ENCODE measurements at places on chromosomes 1 and 21.

DNA sequence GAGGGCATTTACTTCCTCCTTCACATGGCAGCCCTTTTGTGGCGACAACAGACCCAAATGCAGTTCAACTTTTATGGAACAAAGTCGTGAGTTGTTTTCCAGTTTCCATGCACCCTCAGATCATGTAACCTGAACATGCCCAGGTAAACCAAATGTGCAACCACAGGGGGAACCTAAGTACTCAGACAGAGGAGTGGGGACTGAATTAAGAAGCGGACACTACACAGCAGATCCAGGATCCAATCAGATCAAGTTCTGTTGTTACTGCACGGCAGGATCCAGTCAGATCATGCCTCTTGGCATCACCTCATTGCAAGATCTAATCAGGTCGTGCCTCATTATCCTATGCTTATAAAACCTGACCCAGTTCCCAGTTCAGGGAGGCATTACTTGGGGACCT is 115.7 kb downstream of the MATN1 start:
- no peak for DNase-seq

GRCh38 chr1:219090607-219091006 is 83.1 kb upstream of the LYPLAL1 start:
- DNase-seq, result peak; percentile 49

DNA sequence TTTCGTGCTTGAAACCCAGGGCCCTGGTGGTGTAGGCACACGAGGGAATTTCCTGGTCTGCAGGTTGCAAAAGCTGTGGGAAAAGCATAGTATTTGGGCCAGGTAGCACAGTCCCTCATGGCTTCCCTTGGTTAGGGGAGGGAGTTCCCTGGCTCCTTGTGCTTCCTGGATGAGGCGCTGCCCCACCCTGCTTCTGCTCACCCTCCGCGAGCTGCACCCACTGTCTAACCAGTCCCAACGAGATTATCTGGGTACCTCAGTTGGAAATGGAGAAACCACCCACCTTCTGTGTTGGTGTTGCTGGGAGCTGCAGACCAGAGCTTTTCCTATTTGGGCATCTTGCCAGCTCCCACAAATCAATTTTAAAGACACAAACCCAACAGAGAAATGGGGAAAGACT is 183.0 kb downstream of the PHTF1 start:
- DNase-seq, result no peak

DNA sequence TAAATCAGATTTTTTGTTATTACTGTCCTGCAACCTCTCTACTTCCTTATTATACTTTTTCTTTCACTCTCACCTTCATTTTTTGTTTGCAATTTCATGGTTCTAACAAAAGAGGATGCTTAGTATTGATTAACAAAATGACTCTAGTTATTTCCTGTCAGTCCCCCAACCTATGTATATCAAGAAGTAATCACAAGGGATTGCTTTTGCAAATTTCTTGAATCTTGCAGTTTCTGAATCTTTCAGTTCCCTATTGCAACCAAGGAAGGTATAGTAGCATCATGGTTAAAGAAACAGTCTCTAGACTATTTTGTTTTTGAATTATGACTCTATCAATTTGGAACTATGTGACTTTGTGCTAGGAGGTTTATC is 446.9 kb downstream of the NEGR1 start:
- DNase-seq, result no peak

DNA sequence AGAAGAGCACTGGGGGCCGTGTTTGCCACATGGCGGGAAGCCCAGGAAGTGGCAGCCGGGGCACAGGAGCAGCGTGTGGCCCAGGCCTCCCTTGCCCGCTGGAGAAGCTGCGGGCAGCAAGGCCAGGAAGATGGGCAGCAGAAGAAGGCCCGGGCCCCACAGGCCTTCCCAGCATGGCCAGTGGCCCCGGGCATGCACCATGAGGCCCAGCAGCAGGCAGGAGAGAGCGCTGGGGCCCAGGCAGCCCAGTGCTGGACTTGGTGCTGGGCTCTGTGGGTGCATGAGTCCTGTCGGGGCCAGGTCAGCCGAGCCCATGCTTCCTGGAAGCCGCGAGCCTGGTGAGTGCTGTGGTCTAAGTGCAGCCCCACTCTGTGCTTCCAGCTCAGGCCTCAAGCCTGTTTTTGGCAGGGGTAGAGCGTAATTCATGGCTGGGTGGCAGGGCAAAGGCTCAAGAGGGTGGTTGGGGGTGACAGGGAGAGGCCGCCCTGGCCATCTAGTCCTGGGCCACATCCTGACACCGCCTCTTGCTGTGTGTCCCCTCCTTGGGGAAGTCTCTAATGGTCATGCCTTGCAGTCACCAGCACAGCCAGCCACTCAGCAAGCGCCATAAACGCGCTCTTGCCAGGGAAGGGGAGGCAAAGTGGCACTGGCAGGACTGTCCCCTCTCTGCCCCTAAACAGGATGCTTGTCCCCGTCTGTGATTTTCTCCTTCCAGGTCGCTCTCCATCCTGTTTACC is 21.3 kb downstream of the MTHFR start:
- DNase-seq, result no peak

GRCh38 chr21:32377506-32377905 is 15.3 kb downstream of the URB1 start:
- DNase-seq, result no peak

- no peak for DNase-seq
Observed at GRCh38 chr1:66434096-66434495, 99.9 kb upstream of the SGIP1 start.

GRCh38 chr1:11289064-11289463 is 16.1 kb downstream of the UBIAD1 start:
- DNase-seq, result no peak

DNA sequence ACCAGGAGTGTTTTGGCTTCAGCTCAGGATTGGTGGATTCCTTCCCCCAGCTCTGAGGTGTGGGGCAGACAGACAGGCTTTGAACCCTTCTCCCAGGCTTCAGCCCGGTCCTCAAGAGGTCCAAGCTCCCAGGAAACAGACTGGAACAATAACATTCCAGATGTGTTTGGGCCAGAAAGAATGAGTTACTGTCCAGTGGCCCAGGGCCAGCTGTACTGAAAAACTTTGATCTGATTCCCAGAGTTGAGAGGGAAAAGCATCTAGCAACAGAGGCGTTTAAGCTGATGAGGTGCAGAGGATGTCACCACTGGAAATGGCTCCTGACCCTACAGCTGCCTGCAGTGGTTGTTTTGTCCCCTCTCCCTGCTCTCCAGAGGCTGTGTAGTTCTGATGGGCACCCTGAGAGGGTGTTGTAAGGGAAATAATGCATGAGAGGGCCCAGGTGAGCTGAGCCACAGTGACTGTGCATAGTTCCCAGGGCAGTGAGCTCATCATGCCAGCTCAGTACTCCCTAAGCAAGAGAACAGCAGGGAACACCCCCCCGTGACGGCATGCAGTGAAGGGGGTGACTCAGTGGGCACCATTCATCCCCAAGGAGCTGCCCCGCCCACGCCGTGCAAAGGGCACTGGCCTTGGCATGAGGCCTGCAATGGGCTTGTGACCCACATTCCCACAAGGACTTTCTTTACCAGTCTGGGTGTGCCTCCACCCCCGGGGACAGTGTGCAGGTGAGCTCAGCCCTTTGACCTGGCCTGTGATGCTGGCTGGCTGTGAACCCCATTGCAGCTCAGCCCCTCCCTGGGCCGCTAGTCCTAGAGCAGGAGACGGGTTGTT is 13.8 kb upstream of the SFN start:
- no peak for DNase-seq

DNA sequence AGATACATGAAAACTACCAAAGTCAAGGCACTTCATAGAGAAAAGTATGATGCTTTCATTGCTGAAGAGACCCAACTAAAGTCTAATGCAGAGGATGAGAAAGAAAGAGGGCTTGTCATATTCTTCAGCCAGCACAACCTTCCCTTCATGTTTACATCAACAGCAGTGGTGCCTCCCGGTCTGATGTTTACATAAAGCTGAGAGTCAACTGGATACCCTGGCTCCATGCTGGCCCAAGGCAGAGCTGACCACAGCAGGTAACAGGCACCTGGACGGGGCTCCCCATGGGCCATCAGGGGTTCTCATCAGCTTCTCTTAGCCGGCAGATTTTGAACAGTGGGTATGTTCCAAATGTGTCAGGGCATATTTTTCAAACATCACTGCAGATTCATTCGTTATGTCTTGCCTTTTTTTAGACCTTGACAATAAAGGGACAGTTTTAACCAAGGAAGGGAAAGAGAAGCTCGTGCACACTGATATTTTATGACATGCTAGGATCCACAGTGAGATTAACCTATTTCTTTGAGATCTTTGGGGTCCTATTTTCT is 117.1 kb downstream of the NRIP1 start:
- no peak for DNase-seq

- DNase-seq, result no peak
Observed at GRCh38 chr1:9767964-9768668, 55.6 kb downstream of the CLSTN1 start.

- no peak for DNase-seq
Observed at GRCh38 chr1:112878321-112878720, 77.7 kb downstream of the SLC16A1 start.

DNA sequence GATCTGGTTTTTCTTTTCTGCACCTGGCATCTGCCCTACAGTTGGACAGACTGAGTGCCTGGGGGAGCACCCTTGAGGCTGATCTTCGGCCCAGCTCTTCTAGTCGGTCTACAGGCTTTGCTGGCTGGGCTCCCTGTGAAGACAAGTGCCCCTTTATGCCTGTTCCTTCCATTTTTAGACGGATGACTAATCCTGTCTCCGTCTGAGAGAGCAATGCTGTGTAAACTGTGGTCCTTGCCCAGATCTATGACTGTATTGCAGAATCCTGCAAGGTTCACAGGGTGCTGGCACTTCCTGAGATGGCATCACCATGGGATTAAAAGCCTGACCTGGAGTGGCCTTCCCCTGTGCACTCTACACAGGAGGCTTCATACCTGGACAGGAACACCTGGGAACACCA is 47.6 kb upstream of the SAMD13 start:
- DNase-seq, result no peak

GRCh38 chr1:70459496-70460225 is 48.6 kb downstream of the CTH start:
- peak; percentile 47 for DNase-seq

DNA sequence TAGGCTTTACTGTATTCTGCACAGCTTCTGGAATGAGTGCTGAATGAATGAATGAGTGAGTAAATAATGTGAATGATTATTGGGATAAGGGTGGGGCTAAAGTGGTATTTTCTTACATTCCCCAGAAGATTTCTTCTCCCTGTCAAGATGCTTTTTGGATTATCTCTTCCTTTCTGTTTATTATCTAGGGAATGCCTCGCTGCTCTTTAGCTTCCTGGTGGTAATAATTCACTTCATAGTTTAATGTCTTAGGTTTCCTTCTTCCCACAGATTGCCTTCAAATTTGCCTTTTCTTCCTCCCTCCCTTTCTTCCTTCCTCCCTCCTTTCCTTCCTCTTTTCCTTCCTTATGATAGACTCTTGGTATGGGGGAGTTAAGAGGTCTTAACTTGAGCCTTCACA is 24.0 kb downstream of the DDR2 start:
- DNase-seq, result no peak

- no peak for DNase-seq
Observed at GRCh38 chr1:226461087-226461486, 53.2 kb upstream of the PARP1 start.

- no peak for DNase-seq
Observed at GRCh38 chr1:204802401-204803175, 68.1 kb upstream of the NFASC start.

GRCh38 chr1:205983925-205984725 is 19.1 kb downstream of the RAB7B start:
- peak; percentile 81 for DNase-seq

GRCh38 chr1:156928043-156928602 is 7.7 kb downstream of the LRRC71 start:
- DNase-seq, result no peak

DNA sequence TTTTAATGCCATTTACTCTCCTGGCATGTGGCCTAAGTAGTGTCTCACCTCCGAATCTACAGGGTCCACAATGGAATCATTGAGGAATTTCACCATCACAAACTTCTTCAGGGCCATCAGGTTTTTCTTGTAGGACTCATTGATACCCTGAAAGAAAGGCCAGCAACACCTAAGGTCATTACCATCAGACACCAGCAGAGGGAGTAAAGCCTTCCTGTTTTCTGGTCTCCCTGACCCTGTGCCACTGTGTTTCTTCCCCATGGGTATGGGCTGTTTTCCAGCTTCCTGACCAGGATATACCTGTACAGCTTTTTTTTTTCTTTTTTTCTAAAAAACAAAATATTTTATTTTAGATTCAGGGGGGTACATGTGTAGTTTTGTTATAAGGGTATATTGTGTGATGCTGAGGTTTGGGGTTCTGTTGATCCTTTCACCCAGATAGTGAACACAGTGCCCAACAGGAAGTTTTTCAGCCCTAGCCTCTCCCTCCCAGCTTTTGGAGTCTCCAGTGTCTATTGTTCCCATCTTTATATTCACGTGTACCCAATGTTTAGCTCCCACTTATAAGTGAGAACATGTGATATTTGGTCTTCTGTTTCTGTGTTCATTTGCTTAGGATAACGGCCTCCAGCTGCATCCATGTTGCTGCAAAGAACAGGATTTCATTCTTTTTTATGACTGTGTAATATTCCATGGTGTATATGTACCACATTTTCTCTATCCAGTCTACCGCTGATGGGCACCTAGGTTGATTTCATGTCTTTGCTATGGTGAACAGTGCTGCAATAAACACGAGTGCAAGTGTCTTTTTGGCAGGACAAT is 18.3 kb downstream of the PPT1 start:
- peak; percentile 87 for DNase-seq

GRCh38 chr1:156933136-156933535 is 12.7 kb downstream of the LRRC71 start:
- DNase-seq, result no peak

- DNase-seq, result peak; percentile 89
Observed at GRCh38 chr1:151196292-151196800, 2.0 kb upstream of the PIP5K1A start.

- DNase-seq, result no peak
Observed at GRCh38 chr1:161421456-161421855, 53.8 kb upstream of the CFAP126 start.

DNA sequence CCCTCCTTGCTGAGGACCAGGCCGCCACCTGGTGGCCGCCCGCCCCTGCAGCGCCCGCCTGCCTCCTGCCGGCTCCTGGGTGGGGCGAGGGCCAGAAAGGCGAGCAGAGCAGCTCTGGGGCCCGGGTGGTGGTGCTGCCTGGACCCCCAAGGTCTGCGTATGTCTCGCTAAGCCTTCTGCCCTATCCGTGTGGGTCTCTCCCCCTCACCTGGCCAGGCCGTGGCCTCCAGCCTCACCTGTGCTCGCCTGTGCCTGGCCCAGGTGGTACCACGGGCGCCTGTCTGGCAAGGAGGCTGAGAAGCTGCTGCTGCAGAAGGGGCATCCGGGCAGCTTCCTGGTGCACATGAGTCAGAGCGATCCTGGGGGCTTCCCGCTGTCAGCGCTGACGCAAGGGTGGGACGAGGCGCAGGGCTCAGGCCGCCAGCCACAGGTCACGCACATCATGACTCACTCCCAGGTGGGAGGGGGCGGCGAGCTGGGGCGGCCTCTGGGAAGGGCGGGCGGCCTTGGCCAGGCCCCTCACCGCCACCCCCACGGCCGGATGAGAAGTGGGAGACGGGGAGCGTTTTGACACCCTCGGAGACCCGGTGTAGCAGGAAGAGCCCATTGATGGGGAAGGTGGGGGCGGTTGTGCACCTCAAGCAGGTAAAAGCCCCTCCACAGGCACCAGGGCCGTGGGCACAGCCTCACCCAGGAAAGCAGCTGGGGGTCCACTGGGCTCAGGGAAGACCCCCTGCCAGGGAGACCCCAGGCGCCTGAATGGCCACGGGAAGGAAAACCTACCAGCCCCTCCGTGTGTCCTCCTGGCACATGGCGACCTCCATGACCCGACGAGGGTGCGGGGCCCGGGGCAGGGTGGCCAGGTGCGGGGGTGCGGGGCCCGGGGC is 9.9 kb downstream of the RNF223 start:
- peak; percentile 72 for DNase-seq

GRCh38 chr1:230867903-230868735 is at the start of gene C1orf198:
TSS of gene C1orf198 (minus strand) at chr1:230868521. CDS start at chr1:230868512, 9 bp downstream.
- peak; percentile 55 for DNase-seq

Data from KBM-7 (cell line).